Effector memory CD8-positive, alpha-beta T cell (primary cell): ENCODE measurements at places on chromosomes 3 and 15.

DNA sequence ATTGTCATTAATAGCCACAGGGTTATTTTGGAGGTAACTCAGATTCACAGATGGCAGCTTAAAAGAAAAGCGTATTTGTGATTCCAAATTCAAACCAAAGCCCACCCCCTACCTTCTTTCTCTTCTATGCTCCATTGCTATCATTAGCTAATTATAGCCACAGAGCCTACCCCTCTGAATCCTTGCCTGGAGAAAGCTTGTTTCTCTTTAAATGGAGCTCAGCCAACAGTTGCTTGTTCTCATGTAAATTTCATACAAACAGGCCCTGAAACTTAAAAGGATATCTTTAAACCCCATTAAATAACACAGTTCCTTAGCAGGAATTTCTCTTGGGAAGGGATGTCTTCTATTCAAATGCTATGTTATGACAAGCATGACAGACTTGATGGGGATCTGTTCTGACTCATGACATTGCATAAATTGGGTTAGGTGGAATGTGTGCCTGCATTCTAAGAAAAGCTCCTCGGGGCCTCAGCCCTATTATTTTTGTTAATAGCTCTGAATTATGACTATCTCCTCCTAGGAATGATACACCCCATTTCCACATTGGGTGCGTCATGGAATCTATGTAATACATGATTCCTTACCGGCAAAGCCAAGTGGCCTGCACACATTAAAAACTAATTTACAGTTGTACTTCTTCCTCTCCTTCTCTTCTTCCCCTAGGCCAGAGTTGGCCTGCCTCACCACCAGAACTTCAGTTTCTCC, 265.8 kb downstream of the TAFA4 start:
- no peak for DNase-seq

DNA sequence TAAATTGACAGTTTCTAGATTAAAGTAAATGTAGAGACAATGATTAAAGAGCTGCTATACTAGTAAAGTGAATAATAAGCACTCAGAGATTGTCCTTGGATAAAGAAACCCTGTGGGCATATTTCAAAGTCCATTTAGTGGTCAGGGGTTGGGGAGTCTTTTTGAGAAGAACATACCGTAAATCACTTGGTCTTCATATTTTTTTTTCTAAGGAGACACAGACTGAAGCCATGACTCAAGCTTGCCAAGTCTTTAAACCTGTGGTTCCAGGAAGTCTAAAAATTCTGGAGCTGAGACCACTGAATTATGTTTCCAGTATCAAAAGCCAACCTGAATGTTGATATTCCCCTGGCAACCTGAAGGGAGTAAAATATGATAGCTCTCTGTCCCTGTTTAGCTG, 171.0 kb downstream of the TPRG1 start:
- DNase-seq, result no peak

DNA sequence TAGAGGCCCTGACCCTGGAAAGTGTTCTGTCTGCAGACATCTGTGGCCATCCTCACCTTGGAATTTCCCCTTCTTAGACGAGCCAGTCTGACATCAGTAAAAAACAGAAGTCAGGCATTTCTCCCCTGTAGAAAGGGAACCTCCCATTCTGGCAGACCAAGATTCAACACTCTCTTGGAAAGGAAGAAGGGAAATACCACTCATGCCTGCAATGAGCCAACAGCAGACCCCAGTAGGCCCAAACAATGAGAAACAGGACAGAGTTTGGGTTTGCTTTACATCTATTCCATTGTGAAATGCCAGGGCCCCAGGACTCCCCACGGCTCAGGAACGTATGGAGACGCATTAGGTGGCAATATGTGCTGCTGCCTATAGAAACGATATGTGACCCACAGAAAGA, 264.0 kb upstream of the NSMCE3 start:
- no peak for DNase-seq

DNA sequence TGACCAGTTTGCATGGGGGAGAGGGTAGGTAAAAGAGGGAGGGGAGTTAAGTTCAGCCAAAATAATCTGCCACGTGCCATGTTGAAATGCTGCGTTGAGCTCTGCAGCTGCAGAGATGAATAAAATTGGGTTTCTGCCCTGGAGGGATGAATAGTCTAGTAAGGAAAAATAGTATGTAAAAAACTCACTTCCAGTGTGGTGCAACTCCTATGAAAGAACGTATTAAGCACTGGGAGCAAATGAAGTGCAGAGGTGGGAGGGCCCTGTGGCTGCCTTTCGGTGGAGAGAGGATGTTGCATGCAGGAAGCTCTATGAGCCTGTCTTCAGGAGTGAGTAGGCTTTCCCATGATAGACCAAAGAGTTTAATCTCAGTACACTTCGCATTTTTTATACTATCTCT, 8.6 kb downstream of the CEP63 start:
- DNase-seq, result no peak

DNA sequence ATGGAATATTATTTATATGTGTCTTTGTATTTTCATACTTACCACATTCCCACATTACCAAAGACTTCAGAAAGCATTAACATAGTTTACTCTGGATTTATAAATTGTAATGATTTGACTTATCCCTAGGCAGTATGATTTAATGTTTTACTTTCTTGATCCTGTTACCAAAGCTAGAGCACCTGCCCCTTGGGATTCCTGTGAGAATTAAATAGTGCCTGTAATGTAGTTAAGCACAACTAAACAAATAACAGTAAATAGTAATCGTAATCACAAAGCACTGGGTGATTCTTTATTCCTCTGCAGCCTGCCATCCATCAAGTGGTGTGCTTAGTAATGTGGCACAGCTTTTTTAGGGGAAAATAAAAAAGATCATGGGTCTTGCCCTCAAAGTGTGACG, 39.1 kb downstream of the ATP2C1 start:
- no peak for DNase-seq

DNA sequence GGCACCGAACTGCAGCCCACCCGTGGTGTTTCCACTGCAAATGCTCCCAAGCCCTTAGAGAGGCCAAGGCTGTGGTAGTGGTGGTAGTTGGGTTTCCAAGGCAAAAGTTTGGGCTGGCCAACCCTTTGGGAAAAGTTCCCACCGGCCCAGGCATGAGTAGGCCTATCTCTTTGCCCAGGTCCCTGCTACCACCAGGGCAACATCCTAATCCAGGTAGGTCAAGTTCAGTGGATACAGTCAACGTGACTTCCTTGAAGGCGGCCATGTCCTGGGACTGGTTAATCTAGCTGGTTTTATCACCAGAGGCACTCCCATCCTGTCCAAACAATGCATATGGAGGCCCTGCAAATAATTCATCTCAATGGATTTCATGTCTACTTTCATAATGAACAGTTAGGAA, 1.6 kb upstream of the ONECUT1 start:
- no peak for DNase-seq

GRCh38 chr15:65058394-65059368, 9.1 kb downstream of the RASL12 start:
- DNase-seq, result no peak

DNA sequence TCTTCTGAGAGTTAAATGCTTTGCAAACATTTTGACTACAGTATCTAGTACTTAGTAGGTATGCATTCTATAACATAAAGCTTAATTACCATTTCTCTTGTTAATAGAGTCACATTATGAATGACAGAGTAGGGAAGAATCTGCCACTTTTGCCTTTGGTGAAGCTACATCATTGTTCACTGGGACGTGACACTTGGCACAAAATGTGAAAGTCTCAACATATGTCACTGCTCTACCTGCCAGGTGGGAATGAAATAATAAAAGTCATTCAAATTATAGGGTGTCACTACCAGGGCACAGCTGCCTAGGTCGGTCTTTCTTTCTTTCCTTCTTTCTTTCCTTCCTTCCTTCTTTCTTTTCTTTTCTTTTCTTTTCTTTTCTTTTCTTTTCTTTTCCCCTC, 17.6 kb downstream of the GPR87 start:
- no peak for DNase-seq

- no peak for DNase-seq
These were observed 161.3 kb downstream of the AKAP13 start for GRCh38 chr15:85541744-85542143.

DNA sequence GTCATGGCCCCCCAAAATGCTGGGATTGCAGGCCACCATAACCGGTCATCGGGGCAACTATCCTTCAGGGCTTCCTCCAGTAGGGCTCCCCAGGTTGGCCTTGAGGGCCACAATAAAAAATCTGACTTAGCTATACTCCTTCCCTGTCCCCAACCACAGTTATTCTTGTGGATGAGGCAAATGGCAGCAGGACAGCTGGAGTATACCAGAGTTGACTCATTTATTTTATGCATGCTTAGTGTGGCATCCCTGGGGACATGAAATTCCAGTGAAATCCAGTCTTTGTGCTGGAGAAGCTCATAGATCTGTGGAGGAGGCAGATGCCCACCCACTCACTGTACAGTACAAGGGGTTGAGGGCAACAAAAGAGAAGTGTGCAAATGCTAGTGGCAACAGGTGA, 109.5 kb downstream of the RORA start:
- DNase-seq, result no peak

GRCh38 chr15:54836052-54836795, 360.5 kb downstream of the RSL24D1 start:
- no peak for DNase-seq

- no peak for DNase-seq
These were observed 52.6 kb downstream of the CNTN3 start for GRCh38 chr3:74561881-74562280.

- DNase-seq, result no peak
These were observed 34.7 kb downstream of the KLHL25 start for GRCh38 chr15:85760049-85760448.

- no peak for DNase-seq
These were observed 121.8 kb downstream of the CTNNB1 start for GRCh38 chr3:41320953-41321641.

GRCh38 chr15:55846116-55846707, 103.3 kb upstream of the PRTG start:
- peak; percentile 64 for DNase-seq

- DNase-seq, result no peak
These were observed 13.9 kb downstream of the PLXND1 start for GRCh38 chr3:129592381-129593131.

DNA sequence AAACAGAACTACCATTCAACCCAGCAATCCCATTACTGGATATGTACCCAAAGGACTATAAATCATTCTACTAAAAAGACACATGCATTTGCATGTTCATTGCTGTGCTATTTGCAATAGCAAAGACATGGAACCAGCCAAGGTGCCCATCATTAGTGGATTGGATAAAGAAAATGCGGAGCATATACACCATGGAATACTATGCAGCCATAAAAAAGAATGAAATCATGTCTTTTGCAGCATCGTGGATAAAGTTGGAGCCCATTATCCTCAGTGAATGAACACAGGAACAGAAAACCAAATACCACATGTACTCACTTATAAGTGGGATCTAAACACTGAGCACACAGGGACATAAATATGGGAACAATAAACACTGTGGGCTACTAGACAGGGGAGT, 43.1 kb upstream of the TIMP4 start:
- DNase-seq, result no peak

GRCh38 chr15:92807971-92808571, 92.1 kb upstream of the CHD2 start:
- DNase-seq, result peak; percentile 7

- no peak for DNase-seq
These were observed 212.5 kb upstream of the GADL1 start for GRCh38 chr3:31106912-31107311.

DNA sequence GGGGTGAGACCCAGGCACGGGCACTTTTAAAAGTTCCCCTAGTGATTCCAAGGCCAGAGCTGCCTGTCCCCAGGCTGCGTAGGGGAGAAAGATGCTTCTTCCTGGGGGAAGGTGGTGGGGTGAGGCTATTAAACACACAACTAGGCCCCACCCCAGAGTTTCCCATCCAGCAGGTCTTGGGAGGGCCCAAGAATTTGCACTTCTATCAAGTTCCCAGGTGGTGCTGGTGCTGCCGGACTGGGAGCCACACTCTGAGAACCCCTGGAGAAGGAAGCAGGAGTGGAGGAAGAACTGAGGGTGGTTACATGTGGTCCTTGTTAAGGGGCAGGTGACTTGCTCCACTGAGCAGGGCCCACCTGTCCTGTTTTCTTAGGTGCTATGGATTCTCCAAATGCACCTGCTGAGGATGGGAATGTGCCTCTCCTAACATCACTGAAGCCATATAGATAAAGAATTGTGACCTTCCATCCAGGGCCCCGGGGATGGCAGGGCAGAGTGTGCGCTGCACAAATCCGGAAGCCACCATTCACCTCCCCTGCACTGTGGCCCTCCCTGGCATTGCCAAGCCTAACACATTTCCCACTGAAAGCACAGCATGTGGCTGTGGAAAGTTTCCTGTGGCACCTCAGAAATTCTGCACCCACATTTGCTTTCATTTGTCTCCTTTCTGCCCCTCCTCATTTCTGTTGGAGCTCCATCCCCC, 111.5 kb upstream of the MEF2A start:
- DNase-seq, result no peak

DNA sequence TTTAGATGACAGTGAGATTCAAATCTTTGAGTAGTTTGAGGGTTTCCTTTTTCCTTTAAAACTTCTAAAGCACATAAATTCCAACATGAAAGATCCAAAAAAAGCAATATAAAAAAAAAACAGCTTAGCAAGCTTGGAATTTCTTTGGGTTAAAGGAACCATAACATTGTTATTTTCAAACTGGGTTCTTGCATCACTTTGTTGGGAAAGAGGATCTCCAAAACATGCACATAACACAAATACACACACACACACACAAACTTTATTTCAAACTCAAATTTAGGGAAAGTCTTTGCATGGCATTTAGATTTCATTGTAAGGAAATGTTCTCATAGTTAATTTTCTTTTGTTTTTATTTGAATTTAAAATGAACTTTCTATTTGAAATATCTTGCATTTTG, 79.2 kb upstream of the COL8A1 start:
- DNase-seq, result no peak

- DNase-seq, result no peak
These were observed 175.0 kb upstream of the TLE3 start for GRCh38 chr15:70272565-70273355.

DNA sequence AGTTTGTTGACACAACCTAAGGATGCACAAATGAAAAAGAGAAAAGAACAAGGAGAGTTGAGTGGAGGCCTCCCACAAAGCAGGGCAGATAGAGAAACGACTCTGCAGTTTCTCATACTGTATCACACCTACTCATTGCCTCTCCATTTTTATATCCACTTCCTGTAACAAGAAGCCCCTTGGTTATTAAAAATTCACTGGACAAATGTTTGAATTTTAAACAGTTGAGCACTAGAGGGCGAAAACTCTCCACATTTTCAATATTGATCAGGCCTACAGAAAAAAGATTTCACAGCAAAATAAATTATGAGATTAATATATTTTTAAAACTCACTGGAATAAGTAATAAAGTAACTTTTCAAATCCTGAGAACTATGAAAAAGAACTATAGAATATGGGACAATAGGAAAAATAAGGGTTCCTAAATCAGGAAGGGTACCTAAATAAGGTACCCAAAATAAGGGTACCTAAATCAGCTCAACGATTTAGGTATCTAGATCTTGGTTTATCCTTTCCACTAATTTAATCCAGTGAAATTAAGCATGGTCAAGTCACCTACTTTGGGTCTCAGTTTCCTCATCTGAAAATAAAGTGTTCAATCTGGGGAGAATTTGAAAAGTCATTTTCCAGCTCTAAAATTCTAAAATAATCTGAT, 47.0 kb upstream of the PPIB start:
- peak; percentile 2 for DNase-seq

GRCh38 chr3:81728766-81729544, 32.5 kb downstream of the GBE1 start:
- DNase-seq, result no peak
